ENCODE measurements at places on chromosomes 11 and 22.

GRCh38 chr22:46688949-46689348, 49.1 kb downstream of the CERK start:
- DNase-seq = no peak

DNA sequence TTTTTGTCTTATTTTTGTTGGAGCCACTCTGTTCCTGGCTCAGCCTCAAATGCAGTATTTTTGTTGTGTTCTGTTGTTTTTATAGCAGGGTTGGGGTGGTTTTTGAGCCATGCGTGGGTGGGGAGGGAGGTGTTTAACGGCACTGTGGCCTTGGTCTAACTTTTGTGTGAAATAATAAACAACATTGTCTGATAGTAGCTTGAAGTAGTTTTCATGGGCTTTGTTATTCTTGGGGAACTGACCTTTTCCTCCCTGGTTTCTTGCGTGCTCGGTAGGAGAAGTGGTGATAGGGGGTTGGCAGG, 6.0 kb upstream of the MCM5 start:
- no peak for DNase-seq

GRCh38 chr22:25661073-25661472, 80.9 kb upstream of the MYO18B start:
- no peak for DNase-seq

DNA sequence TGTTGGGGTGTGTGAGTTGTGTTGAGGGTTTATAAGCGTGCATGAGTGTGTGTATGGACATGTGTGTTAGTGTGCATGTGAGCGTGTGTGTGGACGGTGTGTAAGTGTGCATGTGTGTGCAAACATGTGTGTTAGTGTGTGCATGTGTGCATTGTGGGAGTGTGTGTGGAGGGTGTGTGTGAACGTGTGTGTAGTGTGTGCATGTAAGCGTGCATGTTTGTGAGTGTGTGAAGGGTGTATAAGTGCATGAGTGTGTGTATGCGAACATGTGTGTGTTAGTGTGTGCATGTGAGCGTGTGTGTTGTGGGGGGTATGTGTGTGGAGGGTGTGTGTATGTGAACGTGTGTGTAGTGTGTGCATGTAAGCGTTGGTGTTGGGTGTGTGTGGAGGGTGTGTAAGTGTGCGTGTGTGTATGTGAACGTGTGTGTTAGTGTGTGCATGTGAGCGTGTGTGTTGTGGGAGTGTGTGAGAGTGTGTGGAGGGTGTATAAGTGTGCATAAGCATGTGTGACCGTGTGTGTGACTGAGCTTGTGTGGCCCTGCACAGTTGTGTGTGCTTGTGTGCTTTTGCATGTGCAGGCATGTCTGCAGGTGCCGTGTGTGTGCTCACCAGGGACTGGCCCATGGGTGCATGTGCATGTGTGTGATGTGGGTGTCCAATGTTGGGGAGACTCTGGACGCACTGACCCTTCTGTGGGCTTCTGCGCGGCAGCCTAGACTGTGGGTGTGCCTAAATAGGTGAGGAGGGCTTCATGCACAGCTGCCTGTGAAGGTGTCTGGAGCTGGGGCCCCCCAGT, 866.2 kb downstream of the TBC1D22A start:
- DNase-seq = no peak

DNA sequence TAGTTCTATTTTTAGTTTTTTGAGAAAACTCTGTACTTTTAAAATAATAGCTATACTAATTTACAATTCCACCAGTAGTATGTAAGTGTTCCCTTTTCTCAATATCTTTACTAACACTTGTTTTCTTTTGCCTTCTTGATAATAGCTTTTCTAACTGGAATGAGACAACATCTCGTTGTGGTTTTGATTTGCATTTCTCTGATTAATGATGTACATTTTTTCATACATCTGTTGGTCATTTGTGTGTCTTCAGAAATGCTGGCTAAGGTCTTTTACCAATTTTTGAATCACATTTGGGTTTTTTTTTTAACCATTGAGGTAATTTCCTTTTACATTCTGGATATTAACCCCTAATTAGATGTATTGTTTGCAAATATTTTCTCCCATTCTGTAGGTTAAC, 258.9 kb downstream of the DYNC2H1 start:
- DNase-seq = no peak

DNA sequence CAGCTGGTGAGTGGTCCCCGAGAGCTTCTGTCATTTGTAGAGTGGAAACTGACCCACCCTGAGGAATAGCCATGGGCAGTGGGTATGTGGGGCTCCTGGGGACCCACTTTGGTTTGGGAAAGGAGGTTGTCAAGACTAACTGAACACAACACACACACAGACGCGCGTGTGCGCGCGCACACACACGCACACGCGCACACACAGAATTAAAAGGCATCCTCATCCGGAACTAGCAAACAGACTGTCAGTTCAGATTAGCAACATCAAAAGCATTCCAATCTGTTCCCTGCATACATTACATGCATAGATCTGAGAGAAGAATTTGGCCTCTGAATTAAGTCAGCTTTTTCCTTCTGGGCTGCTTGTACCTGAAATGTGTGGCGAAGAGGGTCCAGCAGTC, 284.7 kb downstream of the ST3GAL4 start:
- DNase-seq = no peak

DNA sequence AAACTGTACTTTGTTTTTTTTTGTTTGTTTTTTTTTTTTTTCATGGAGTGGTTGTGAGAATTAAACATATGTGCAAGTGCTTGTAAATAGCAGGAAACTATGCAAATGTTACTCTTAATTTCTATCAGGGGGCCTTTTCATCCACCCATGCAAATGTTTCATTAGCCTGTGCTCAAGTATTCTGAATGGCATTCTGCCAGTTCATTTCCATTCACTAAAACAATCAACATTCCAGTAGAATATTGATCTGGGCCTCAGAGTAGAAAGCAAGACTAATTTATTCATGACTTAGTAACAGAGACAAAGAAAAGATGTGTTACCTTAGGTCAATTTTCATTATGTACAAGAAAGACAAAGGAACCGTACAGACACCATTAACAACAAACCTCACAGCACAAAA, 971.4 kb downstream of the DLG2 start:
- DNase-seq = no peak

GRCh38 chr11:122820158-122820557, 18.1 kb upstream of the CRTAM start:
- DNase-seq = no peak

GRCh38 chr11:71499546-71499945, 27.5 kb upstream of the KRTAP5-7 start:
- DNase-seq = no peak

- no peak for DNase-seq
Observed at GRCh38 chr11:125299061-125299615, 134.6 kb downstream of the PKNOX2 start.

DNA sequence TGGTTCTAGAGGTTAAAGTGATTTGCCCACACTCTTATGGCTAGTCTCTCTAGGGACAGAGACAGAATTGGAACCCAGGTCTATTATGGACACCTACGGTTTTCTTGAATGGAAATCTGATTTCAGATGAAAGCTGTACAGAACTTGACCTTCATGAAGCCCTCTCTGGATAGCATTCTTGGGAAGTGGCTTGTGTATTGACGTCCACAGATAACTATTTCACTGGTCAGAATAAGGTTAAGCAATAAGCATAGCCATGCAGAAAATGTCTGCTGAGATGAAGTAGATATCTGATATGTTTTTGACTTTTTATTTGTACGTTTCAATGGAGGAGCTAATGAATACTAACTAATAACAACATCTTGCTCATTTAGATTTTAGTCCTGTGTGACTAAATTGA, 1.1 kb downstream of the TLCD5 start:
- DNase-seq = peak; percentile 80

DNA sequence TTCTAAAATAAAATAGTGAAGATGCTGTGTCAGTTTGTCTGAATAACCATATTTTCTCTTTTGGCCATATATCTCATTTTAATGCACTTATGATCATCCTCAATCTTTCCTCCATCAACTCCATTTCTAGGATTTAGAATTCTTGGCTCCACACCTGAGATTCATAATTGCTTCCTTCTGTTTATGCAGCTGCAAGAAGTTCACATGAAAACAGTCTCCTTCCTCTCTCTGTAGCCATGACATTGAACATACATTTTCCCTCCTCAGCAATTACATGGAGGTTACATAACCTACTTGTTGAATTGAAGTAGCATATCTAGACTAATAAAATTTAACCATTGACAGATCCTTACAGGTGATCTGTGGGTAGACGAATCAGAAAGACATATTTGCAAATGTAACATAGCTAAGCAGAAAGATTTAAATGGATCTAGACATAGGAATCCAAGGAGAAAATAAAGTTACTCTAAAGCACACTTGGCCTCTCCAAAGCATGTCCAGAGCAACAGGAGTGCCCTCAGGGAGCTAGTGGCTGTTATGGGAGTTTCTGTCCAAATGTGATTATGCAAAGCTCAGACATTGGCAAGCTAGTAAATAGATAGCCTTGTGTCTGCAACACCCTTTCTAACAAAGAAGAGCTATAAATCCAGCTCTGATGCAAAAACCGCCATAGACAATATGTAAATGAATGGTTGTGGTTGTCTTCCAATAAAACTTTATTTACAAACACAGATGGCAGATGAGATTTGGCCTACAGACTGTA, 119.9 kb upstream of the MPPED2 start:
- DNase-seq = no peak

GRCh38 chr11:2176389-2176900, 4.8 kb upstream of the TH start:
- DNase-seq = no peak

GRCh38 chr11:71218789-71219499, 33.4 kb downstream of the SHANK2 start:
- no peak for DNase-seq

- no peak for DNase-seq
Observed at GRCh38 chr11:117932426-117932825, 3.2 kb upstream of the TMPRSS13 start.

GRCh38 chr11:19110295-19110694, 6.7 kb upstream of the ZDHHC13 start:
- DNase-seq = no peak

DNA sequence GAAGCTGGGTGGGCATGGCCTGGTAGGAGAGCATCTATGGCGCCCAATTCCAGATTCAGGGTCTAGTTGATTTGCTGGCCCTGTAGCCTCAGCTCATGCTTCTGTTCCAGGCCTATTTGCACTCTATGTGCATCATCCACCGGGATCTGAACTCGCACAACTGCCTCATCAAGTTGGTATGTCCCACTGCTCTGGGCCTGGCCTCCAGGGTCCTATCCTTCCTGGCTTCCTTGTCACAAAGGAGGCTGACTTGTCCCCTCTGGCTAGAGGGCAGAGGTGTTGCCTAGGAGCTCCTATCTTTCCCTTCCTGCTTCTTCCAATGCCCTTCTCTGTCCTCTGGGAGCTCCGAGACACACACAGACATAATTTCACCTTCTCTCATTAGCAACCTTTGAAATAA, 21.3 kb downstream of the PIK3IP1 start:
- DNase-seq = no peak
